T-helper 1 cell (primary cell): ENCODE measurements at places on chromosomes 3 and 15.
A peak's percentile ranks its signal among the peaks of the same experiment; 100 is the strongest.

GRCh38 chr3:132556508-132557159 lies 40.4 kb upstream of the ACKR4 start:
- no peak for DNase-seq

GRCh38 chr3:133540896-133541674 lies 32.4 kb upstream of the CDV3 start:
- no peak for DNase-seq

DNA sequence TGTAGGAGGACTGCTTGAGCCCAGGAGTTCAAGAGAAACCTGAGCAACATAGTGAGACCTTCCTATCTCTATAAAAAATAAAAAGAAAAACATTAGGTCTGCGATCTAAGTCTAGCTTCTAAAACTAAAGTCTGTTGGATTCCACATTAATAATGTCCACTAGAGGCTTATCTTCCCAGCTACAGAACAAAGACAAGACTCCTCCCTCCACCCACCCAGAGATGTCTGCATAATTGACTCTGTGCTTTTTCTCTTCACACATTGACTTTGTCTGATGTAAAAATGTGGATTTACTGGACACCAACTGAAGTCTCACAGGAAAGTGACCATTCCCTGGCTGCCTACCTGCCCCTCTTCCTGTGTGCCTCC lies 91.8 kb downstream of the ATP10A start:
- DNase-seq = no peak

GRCh38 chr15:84833447-84834228 lies 16.5 kb downstream of the ALPK3 start:
- DNase-seq = no peak

DNA sequence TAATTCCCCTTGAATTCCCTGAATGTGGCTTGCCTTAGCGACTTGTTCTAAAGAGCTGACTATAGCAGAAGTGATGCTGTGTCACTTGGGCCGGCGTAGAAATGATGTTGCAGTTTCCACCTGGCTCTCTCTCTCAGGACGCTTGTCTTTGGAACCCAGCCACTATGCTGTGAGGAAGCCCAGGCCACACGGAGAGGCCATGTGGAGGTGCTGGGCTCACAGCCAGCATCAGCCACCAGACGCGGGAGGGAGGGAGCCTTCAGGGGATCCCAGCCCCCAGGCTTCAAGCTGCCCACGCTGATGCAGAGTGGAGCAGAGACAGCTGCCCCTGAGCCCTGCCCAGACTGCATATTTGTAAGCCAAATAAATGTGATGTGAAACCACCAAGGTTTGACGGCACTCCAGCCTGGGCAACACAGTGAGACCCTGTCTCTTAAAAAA lies 18.6 kb downstream of the RNU5B-1 start:
- DNase-seq = no peak

- no peak for DNase-seq
Measured at GRCh38 chr3:4949659-4950058, 29.6 kb upstream of the BHLHE40 start.

DNA sequence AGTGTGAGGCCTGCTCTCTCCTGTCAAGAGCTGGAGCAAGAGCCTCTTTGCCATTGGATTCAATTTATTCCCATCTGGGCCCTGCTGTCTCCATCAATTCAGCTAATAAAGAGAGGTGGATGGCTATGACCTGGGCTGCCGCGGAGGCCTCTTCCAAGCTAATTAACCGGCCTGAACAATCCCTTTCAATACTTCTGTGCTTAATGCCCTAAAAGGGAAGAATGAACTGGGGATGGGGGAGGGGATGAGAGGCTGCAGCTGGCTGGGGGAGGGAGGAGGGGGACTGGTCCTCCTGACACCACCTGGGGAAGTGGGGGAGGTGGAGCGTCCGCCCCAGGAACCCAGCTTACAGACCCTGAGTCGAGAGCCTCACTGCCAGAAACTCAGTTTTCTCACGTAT lies 33.4 kb upstream of the PRR23E start:
- DNase-seq = no peak

- DNase-seq = no peak
Measured at GRCh38 chr15:64997066-64997465, 7.4 kb upstream of the SPG21 start.

- DNase-seq = no peak
Measured at GRCh38 chr3:24367664-24368264, 126.9 kb downstream of the THRB start.

DNA sequence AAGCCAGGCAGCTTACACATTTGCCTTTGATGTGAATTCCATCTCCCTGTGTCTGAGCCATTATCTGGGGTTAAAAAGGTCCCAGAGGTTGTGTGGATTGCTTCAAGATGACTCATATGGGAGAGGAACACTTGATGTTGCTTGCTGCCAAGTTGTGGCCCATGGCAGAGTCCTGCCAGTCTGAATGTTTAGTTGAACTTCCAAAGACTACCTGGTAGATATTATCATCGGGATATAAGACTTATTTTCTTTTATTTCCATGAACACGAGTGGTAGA lies 85.6 kb downstream of the TJP1 start:
- no peak for DNase-seq

GRCh38 chr3:3772920-3773319 lies 26.3 kb upstream of the LRRN1 start:
- DNase-seq = no peak

- DNase-seq = no peak
Measured at GRCh38 chr15:86892774-86893449, 813.2 kb downstream of the AGBL1 start.

- no peak for DNase-seq
Measured at GRCh38 chr3:100910986-100911385, 82.2 kb downstream of the ABI3BP start.

DNA sequence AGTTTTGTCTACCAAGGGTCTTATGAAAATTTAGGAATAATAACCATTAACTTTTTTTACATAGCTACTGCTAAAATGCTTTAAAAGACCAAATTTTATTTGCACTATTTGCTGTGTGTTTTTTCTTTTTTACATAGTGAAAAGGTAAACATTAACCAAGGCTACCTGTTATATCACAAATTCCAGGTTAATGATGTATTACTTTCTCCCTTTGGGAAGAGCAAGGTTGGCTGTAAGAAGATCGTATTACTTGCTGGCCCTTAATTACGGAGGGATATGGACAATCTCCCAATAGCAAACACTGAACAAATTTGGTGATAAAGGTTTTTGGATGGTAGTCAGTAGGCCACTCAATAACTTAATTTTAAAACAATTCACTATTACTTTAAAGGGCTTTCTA lies 22.4 kb downstream of the LRRC58 start:
- DNase-seq = no peak

DNA sequence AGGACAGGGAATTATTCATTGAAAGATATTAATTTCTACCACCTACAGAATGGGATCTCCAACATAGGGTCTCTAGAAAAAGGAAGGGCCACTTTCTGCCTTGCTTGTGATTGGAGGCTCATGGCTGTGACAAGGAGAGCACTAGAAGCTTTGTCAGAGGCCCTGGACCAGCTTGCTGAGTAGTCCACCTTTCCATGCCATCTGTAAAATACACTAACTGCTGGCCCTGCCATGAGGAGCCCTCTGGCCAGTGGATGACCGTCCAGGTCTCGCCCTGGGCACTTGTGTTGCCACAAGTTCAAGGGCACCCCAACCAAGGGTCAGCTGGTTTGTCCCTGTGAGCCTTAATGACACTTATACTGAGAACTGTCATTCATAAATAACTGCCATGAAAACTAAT lies 1.6 kb upstream of the SYNM start:
- DNase-seq = no peak

DNA sequence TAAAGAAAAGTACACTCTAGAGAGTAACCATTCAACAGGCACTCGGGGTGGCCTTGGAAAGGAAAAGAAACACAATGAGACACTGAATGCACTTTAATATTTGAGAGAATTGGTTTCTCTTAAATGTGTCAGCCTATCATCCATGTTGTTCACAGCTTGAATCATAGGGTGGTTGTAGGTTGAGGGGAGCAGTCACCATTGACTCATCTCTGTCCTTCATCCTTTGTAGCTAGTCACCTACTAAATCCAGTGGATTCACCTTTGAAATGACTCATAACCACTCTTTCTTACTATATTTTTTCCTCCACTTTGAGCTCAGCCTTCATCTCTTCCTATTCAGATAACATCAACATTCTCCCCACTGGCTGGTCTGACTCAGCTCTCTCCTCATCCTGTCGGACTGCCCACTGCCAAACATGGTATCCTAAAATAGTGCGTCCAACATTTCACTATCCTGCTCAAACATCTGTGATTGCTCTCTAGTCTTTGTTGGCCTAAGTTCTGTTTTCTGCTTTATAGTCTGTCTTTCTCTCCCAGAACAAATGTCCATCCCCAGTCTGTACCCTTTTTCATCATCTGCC lies 182.7 kb upstream of the GADL1 start:
- DNase-seq = peak; percentile 88

DNA sequence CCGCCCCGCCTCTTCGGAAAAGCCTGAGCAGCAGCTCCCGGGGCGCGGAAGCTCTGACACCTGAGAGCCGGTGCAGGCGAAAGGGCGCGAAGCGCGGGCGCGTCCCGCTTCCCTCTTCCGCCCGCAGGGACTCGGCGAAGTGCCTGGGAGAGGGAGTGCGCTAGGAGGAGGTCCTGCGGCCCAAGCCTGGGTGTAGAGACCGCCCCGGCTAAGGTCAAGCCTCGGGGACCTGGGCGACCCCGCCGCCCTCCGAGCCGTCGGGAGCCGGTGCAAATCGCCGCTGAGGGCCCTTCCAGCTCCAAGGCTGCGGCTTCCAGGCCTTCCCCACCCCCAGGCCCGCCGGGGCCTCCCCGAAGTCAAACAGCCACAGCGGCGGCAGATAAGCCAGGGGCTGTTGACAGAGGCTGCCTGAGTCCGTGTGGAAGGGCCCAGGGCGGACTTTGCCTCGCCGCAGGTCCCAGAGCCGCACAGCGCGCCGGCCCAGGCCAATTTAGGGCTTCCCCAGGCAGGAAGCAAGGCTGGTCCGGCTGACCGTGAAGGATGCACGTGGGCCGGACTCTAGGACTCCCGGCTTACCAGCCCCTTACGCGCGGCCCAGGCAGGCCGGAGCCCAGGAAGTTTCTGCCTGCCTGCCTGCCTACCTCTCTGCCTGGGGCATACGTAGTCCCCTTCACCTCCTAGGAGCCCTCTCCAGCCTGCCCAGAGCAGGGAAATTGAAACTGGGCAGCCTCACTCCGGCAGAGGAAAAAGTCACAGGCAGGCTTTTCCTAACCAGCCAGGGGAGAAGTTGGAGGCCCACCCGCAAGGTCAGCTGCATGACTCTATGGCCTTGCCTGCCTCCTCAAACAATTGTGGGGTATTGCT lies 2.3 kb downstream of the ITPKA start:
- DNase-seq = no peak

DNA sequence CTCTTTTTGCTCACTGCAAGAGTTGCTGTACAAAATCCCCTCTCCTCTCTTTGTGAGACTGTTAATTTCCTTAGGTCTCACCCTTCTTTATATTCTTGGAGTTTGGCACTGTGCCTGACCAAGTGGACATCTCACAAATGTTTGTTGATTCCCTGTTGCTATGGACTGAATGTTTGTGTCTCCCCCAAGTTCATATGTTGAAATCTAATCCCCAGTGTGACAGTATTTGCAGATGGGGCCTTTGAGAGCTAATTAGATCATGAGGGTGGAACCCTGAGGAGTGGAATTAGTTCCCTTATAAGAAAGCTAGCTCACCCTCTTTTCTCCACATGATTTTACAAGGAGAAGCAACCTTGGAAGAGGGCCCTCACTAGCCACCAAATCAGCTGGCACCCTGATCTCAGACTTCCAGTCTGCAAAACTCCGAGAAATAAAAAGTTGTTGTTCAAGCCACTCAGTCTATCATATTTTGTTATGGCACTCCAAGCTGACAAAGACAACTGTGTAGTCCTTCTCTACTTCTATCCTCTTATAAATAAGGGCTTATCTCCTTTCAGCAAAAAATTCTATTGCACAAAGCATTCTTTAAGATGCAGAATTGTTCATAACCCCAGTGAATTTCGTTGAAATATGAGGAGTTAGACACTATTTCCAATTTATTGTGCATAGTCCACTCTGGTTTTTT lies 65.5 kb upstream of the NPHP3 start:
- DNase-seq = no peak

GRCh38 chr15:88894348-88894818 lies 961 bp downstream of the HAPLN3 start:
- DNase-seq = peak; percentile 88

GRCh38 chr3:10521772-10522441 lies 16.5 kb upstream of the ATP2B2 start:
- no peak for DNase-seq

DNA sequence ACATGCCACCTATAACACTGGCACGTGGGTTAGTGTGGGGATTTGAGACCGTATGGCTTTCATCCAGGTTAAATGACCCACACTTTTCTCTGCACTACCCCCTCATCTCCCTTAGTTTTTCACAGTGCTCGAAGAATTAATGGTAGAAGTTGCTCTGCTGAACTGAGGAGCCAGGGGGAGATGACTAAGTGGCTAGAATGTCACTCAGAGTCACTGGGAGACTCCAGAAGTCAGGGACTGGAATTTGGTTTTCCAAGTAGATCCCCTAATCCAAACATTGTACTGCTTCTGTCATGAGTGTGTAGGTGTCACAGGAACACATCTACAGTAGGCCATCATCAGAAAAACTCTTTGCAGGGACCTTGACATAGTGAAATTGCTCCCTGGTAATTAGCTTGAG lies 181.0 kb upstream of the RASGRP1 start:
- DNase-seq = no peak

GRCh38 chr15:73142802-73143762 lies 90.8 kb downstream of the NEO1 start:
- no peak for DNase-seq

DNA sequence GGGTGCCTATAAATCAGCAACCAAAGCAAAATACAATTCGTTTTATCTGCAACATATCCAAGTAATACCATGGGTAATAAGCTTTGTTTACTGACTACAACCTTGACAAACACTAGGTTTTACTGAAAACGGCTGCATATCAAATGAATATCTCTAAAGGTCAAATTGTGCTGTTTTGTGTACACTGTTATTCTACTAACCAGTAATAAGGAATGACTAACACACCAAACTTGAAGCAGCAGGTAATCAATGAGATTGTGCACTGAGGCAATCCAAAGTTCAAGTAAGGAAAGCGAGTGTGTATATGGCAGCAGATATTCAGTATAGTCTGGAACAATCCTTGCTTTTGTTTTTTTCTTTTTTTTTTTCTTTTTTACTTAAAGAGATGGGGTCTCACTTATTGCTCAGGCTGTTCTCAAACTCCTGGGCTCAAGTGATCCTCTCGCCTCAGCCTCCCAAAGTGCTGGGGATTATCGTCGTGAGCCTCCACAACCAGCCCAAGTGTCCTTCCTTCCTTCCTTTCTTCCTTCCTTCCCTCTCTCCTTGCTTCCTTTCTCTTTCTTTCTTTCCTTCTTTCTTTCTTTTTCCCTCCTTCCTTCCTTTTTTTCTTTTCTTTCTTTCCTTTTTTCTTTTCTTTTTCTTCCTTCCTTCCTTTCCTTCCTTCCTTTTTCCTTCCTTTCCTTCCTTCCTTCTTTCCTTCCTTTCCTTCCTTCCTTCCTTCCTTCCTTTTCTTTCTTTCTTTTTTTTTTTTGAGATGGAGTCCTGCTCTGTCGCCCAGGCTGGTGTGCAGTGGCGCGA lies 34.9 kb downstream of the AP3S2 start:
- no peak for DNase-seq

DNA sequence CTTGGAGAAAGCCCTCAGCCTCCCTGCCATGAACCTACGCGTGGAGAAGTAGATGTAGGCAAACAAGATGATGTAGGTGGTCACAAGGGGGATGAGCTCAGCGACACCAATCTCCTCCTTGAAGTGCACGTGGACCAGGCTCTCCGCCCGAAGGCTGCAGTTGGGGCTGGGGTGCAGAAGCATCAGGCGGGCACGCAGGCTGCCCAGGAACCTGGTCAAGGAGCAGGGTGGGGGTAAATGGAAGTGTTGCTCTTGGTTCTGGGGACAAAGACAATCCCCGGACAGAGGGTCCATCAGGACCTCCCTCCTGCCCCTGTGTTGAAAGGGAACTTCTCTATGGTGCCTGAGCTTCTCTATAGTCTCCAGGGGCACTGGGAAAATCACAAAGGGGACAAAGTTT lies 45.1 kb downstream of the PTPN23 start:
- DNase-seq = no peak
